ENCODE measurements at places on chromosomes 3 and 15. TPM values are rescaled to one million over a fixed set of nuclear protein-coding genes. Genes with fewer than 3 reads are reported as not detected.

BTD gene
- total RNA-seq = 24.2 TPM

- no peak for DNase-seq
Observed at GRCh38 chr15:62957130-62957529, 85.4 kb upstream of the TPM1 start.

GRCh38 chr3:167777356-167777755, 41.8 kb downstream of the SERPINI1 start:
- DNase-seq = no peak

DNA sequence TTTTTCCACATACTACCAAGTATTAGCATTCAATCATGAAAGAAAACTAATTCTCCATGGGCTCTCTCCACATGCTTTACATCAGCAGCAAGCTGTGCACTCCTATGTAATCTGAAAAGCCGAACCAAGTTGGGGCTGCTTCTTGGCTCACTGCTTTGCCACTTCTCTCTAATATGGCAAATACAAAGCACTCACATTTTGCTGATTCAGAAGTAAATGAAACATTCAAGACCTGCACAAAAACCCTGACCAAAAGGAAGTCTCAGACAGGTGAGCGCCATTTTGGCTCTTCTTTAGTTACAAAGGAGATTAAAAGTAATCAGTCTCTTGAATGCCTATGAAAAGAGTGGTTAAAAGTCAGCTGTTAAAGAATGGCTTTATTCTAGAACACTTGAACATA, 915.2 kb downstream of the FHIT start:
- DNase-seq = no peak

GOLGA6D gene
- not detected for total RNA-seq

- DNase-seq = no peak
Observed at GRCh38 chr3:162670181-162670580, 1173.6 kb downstream of the OTOL1 start.

FILIP1L gene
- 25.0 TPM for total RNA-seq

TNFSF10 gene
- 168 TPM for total RNA-seq

ARHGAP31 gene
- 100 TPM for total RNA-seq

DNA sequence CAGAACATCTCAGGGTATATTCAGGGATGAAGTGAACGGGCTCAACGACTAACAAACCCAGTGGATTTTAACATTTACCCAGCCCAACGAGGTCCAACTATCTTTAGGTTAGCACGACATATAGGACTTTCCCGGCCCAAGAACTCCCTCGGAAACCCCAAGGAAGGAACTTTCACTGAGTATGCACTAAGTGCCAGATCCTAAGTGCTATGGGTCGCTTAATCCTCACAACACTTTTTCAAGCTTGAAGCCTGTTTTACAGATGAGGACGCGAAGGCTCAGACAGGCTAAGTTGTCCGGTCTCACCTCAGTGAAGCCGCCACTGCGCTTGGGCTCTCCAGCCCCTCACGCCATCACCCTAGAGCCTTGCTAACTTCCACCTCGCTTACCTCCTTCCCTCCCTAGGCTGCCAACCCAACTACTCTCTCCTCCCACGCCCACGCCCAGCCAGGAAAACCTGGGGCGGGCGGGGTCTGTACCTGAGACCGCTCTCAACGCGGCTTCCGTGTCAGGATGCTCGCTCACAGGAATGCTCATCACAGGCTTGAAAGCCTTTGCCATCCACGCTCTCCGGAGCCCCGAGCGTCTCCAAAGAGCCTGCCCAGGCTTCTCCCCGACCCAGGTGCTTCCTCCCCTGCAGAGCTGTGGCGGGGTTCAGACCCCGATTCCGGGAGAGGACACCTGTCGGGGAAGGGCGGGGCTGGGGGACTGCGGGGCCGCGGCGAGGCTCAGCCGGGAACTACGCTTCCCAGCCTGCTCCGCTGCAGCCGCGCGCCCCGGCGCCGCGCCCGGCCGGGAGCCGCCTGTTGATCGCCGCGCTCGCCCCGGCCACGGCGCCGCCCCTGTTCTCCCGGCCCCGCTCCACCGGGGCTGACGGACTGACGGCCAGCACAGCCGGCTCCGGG, at the start of gene TMOD2:
TSS of gene TMOD2 (plus strand) at position 806 of the 905 bp plus-strand sequence. CDS start 14,845 bp downstream, outside the sequence.
- DNase-seq = peak; percentile 70

ZNF197 gene
- total RNA-seq = 12.6 TPM

- no peak for DNase-seq
Observed at GRCh38 chr15:41961595-41962202, 10.7 kb downstream of the EHD4 start.

DNA sequence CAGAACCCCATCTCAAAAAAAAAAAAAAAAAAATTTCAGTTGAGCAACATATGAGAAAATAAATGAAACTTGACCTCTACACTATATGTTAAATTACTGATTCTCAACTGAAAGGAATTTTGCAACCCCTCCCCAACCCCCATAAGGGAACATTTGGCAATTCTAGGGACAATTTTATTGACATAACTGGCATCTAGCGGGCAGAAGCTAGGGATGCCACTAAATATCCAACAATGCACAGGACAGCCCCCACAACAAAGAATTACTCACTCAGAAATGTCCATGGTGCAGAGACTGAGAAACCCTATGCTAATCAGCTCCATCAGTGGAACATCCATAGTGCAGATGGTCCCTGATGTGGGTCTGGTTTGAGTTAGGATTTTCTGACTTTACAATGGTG, 58.2 kb upstream of the OXTR start:
- DNase-seq = no peak

A4GNT gene
- 0.41 TPM for total RNA-seq

- peak; percentile 76 for DNase-seq
Observed at GRCh38 chr3:52453496-52454249, at the start of gene TNNC1. Gene TNNC1 (minus strand): TSS chr3:52454041. CDS start chr3:52454015, 26 bp downstream.

DNA sequence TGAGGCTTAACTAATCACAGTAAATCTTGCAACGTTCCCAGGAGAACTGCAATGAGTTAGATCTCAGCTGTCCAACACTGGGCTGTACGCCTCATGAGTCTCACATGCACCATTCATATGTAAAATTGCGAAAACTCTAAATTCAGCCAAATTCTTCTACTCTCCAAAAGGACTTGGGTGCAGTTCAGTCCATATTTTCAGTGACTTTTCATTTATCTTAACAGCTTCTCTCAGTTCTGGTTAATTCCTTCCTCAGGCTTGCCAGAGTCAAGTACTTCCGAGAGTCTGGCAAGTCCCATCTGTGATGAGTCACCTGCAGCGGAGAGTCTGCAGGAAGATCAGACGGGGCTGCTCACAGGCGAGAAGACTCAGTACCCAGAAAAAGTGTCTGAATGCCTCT, 11.5 kb downstream of the CCDC80 start:
- no peak for DNase-seq

ERC2 gene
- total RNA-seq = 1.5 TPM

DNA sequence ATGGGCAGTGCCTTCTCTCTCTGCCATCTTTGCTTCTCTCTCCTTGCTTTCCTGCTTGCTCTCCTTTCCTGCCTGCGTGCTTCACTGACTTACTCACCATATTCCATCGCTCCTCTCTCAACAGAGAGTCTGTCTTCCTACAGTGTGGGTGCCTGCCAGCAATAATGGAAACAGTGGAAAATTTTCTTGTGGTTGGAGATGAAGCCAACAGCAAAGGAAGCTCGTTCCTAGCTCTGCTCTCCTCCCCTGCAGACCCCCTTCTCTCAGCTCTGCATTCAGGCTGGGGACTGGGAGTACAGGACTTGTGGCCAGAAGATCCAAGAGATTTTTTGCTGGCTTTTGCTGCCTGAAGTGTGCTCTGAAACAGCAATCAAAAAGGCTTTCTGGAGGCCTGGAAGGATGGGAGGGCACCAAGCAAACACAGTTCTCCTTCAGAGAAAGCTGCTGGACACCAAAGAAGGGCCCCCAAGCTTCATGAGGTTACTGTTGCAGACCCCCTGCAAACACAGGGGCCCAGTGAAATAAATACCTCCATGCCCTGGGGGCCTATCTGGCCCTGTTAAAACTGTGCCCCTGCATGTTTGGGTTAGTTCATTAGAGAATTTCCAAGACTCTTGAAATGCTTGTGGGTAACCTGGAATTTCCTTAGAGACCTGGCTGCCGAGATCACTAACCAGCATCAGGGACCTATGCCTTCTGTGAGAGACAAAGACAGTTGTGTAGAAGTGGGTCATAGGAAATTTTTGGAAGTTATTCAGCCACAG, 149.9 kb upstream of the RASGRP1 start:
- no peak for DNase-seq

GRCh38 chr15:78016860-78017259, 60.7 kb downstream of the TBC1D2B start:
- DNase-seq = no peak

KIF9 gene
- total RNA-seq = 8.7 TPM

ZNF620 gene
- 6.4 TPM for total RNA-seq

- no peak for DNase-seq
Observed at GRCh38 chr3:71536376-71536965, 47.1 kb downstream of the FOXP1 start.

GRCh38 chr3:119255214-119255613, 14.5 kb upstream of the B4GALT4 start:
- DNase-seq = no peak

DLL4 gene
- 21.3 TPM for total RNA-seq

CCDC51 gene
- total RNA-seq = 8.6 TPM

FAM43A gene
- total RNA-seq = 12.9 TPM

LRRC15 gene
- total RNA-seq = 0.24 TPM

ATP2B2 gene
- total RNA-seq = 0.09 TPM

DNA sequence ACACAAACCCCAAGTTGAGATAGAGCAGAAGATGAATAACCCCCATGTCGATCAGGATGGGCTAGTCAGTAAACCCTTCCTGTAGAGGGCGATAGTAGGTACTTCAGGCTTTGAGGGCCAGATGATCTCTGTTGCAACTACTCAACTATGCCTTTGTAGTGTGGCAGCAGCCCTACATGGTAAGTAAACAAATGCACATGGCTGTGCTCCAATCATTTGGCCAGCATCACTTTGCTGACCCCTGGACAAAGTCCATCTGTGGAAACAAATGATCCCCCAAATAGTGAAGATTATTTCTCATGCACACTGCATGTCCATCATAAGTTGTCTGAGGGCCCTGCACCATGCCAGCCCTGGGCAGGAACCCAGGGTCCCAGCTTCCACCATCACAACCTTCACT, 402.2 kb upstream of the PROK2 start:
- DNase-seq = no peak
